ENCODE measurements at places on chromosomes 16 and 17. TPM values are rescaled to one million over a fixed set of nuclear protein-coding genes. Genes with fewer than 3 reads are reported as not detected.
A peak's percentile ranks its signal among the peaks of the same experiment; 100 is the strongest.

DNA sequence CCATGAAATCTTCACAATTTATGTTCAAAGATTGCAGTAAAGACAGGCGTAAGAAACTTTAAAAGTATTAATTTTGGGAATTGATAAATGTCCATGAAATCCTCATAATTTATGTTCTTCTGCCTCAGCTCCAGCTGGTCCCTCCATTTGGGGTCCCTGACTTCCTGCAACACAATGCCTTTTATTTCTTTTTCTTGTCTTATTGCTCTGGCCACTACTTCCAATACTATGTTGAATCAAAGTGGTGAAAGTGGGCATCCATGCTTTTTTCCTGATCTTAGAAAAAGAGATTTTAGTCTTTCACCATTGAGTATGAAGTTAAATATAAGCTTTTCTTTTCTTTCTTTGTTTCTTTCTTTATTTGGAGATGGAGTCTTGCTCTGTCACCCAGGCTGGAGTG is 14.3 kb downstream of the TAT start:
- no peaks in the 10 kb centered on the region for H3K4me1 ChIP-seq
- no peak overlapping the region for H3K27ac ChIP-seq
- H3K4me3 ChIP-seq, result no peak overlapping the region
- no peak for DNase-seq

The SOST gene
- total RNA-seq, result not detected

DNA sequence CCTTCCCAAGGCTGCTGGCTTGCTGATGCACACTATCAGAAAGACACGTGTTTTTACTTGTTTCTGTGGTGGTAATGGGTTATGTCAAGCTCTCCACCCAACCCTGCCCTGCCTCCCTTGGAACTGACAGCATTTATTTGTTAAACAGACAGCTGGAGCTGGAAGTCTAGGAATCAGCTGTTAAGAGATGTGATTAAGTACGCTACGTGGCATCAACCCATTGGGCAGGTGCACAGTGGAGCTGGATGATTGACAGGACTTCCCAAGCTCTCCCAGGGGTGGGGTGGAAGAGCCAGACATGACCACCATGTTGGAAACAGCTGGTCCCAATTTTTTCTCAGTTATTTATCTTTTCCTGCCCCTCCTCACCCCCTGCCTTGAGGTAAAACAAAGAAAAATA is 49.4 kb downstream of the ADAMTS18 start:
- H3K36me3 ChIP-seq, result no peaks in the 10 kb centered on the region
- H3K4me3 ChIP-seq, result no peak overlapping the region
- no peaks in the 10 kb centered on the region for H3K4me1 ChIP-seq
- DNase-seq, result no peak
- H3K27me3 ChIP-seq, result no peaks in the 10 kb centered on the region
- H3K27ac ChIP-seq, result no peak overlapping the region

GRCh38 chr16:20899477-20900298 is 470 bp downstream of the DCUN1D3 start:
- peaks cover 30% of the 10 kb centered on the region for H3K4me1 ChIP-seq
- H3K27me3 ChIP-seq, result no peaks in the 10 kb centered on the region
- peak; percentile 33 for DNase-seq
- H3K4me3 ChIP-seq, result peak overlapping the region; percentile 68

- H3K4me1 ChIP-seq, result no peaks in the 10 kb centered on the region
- DNase-seq, result peak; percentile 49
- H3K36me3 ChIP-seq, result peaks cover 74% of the 10 kb centered on the region
- no peak overlapping the region for H3K27ac ChIP-seq
Observed at GRCh38 chr16:15032547-15033308, 23.1 kb downstream of the NTAN1 start.

DNA sequence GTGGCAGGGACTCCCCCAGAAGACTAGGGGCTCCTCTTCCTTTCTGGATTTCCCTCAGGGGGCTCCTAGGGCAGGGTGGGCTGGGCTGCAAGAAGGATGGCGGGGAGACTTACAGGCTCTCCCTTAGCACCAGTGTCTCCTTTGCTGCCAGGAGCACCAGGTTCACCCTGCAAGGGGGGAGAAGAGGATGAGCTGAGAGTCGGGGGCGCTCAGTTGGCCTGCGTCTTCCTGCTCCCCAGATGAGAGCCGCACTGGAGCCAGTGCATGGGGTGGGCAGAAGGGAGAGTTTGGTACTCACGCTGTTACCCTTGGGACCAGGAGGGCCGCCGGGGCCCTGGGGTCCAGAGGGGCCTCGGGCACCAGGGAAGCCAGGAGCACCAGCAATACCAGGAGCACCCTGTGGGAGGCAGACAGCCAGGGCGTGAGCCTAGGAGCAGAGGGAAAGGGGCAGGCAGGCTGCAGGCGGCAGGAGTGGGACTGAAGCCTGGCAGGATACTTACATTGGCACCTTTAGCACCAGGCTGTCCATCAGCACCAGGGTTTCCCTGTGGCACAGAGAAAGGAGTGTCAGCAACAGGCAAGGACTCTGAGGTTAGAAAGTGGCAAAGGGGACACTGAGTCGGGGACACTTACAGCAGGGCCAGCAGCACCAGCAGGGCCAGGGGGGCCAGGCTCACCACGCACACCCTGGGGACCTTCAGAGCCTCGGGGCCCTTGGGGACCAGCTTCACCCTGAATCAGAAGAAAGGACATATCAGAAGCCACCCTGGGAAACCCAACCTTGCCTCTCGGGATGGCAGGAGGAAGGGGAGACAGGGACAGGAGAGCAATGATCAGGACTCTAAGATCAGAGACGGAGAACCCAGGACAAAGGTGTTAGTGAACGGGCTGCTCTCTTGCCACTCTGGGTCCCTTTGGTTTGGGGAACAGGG is 6.2 kb downstream of the COL1A1 start:
- H3K36me3 ChIP-seq, result no peaks in the 10 kb centered on the region
- no peak overlapping the region for H3K4me3 ChIP-seq
- no peak for DNase-seq
- H3K4me1 ChIP-seq, result peaks cover 6% of the 10 kb centered on the region
- H3K27ac ChIP-seq, result no peak overlapping the region
- H3K27me3 ChIP-seq, result peaks cover 10% of the 10 kb centered on the region

The ENPP7 gene
- not detected for total RNA-seq

DNA sequence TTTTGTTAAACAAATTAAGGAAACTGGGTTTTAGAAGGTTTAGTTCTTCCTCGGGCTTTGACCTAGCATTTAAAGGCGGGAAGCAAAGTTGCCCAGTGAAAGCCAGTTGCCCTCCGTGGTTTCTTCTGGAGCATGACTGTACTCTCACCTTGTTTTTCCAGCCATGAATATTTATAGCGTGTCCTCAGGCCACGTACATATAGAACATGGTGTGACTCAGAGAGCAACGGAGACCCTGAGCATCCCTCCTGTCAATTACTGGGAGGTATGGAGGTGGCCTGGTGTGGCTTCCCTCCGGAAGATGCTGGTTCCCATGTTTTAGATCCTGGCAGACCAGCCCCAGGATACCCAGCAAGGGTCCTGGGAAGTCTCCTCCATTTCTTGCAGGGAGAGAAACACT is 48.4 kb downstream of the AKAP1 start:
- H3K27ac ChIP-seq, result no peak overlapping the region
- DNase-seq, result no peak
- H3K27me3 ChIP-seq, result no peaks in the 10 kb centered on the region
- H3K4me1 ChIP-seq, result no peaks in the 10 kb centered on the region

DNA sequence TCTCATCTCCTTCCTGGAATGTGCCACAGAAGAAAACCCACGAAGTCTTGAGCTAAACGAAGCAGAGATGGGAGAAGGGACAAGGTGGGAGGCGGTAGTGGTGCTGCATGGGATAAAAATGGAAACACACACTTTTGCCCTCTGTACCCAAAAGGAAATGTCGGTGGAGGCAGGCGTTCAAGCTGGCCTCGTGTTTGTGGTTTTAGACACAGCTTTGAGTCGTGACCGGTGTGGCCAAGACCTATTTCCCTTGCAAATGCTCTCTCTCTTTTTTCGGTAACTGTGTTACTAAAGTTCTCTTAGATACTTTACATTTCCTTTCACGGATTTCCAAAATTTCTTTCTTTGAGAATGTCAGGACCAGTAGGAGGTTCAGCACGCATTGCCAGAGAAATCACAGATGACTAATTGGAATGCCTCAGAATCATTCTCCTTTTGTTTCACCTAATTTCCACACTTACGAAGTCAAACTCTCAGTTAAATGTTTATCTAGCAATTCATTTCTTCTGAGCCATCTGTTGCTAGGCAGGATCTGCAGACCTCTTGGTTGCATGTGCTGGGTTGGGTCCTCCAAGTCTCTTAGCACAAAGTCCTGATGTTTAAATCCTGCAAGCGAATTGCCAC is 412.3 kb downstream of the MAF start:
- DNase-seq, result no peak
- no peaks in the 10 kb centered on the region for H3K4me1 ChIP-seq
- no peaks in the 10 kb centered on the region for H3K27me3 ChIP-seq
- no peak overlapping the region for H3K4me3 ChIP-seq

The GDPD3 gene
- total RNA-seq, result 0.78 TPM

The SHBG gene
- total RNA-seq, result 2.4 TPM

The CYB5D1 gene
- total RNA-seq, result 24.2 TPM

The ITGB3 gene
- total RNA-seq, result 1.5 TPM

The GGT6 gene
- total RNA-seq, result 0.06 TPM

- no peak overlapping the region for H3K4me3 ChIP-seq
- no peaks in the 10 kb centered on the region for H3K36me3 ChIP-seq
- no peaks in the 10 kb centered on the region for H3K4me1 ChIP-seq
Observed at GRCh38 chr17:68221786-68222185, 26.1 kb upstream of the AMZ2 start.

DNA sequence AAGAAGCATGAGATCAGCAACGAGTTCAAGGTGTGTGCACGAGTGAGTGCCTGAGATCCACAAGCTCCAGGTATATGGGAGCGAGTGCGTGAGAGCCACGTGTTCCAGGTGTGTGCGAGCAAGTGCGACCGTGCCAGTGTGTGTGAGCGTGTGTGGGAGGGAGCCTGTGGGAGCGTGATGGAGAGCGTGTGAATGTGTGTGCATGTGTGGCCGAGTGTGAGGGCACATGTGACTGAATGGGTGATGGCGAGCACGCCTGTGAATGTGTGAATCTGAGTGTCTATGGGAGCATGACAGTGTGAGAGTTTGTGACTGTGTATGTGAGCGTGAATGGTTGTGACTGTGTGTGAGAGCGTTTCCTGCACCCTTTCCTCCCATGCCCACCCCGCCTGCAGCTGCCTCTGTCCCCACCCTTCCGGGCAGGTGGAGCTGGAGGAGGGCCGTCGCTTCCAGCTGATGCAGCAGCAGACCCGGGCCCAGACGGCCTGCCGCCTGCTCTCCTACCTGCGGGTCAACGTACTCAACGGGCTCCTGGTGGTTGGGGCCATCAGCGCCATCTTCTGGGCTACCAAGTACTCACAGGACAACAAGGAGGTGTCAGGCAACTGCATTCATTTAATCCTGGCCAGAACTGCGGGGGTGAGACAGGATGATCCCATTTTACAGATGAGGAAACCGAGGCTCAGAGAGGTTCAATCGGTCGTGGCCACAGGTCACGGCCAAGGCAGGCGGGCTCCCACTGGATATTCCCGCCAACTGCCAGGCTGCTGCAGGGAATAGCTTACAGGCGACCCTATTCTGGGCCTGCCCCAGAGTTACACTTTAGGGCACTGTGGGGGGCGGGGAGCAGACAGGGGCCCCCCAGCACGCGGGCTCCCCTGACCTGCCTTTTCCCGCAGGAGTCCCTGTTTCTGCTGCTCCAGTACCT is 3.7 kb downstream of the TMC8 start:
- no peak overlapping the region for H3K27ac ChIP-seq
- H3K36me3 ChIP-seq, result no peaks in the 10 kb centered on the region
- H3K4me1 ChIP-seq, result no peaks in the 10 kb centered on the region
- DNase-seq, result peak; percentile 49
- H3K4me3 ChIP-seq, result no peak overlapping the region

The TBC1D3H gene
- total RNA-seq, result not detected

DNA sequence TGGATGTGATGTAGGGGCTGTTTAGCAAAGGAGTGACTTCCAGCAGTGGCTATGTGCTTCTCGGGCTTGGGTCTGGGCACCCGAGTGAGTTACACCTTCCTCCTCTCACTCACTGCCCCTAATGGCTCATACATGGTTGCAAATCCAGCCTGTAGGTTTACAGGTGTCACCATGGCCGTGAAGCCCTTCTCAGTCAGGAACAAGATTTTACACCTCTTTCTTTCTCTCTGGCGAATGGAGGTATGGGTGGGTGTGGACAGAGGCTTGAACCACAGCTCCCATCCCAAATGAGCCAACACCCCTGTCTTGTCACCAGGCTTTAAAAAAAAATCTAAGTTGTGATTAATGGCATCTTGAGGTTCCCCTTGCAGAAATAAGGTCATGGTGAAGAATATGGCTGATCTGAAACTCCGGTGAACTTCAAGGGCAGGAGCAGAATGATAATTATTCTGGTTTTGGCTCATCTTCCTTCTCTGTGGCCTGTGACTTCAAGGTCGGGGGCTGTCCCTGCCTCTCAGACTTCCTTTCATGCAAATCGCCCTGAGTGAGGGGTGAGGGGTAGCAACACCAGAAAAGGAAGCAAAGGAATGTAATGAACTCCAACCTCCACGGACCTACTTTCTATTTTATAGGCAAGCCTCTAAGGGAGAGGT is 331.2 kb downstream of the MAF start:
- H3K4me3 ChIP-seq, result no peak overlapping the region
- H3K27me3 ChIP-seq, result no peaks in the 10 kb centered on the region
- no peaks in the 10 kb centered on the region for H3K36me3 ChIP-seq
- no peaks in the 10 kb centered on the region for H3K4me1 ChIP-seq

The MT1M gene
- total RNA-seq, result 8.6 TPM

- no peaks in the 10 kb centered on the region for H3K27me3 ChIP-seq
- no peak overlapping the region for H3K4me3 ChIP-seq
- no peak for DNase-seq
- H3K4me1 ChIP-seq, result no peaks in the 10 kb centered on the region
- H3K36me3 ChIP-seq, result no peaks in the 10 kb centered on the region
Observed at GRCh38 chr16:62100651-62101050, 64.4 kb upstream of the CDH8 start.

The GLP2R gene
- 1.2 TPM for total RNA-seq
